Osteoblast (primary cell): ENCODE measurements at places on chromosomes 5 and 9. TPM values are rescaled to one million over a fixed set of nuclear protein-coding genes. Genes with fewer than 3 reads are reported as not detected.

LRRC19 gene
- under 0.01 TPM in 2 replicates for total RNA-seq

IGIP gene
- total RNA-seq, result 10.5 and 13.0 TPM in 2 replicates

FAM78A gene
- total RNA-seq, result 0.36 and 0.59 TPM in 2 replicates

WDR38 gene
- not detected in 2 replicates for total RNA-seq

ARSB gene
- total RNA-seq, result 33.6 and 38.4 TPM in 2 replicates

- DNase-seq, result peak; percentile 90
Measured at GRCh38 chr9:124503713-124504529, 3.3 kb downstream of the NR5A1 start.

- no peak for DNase-seq
Measured at GRCh38 chr5:71977311-71977710, 130.0 kb upstream of the MAP1B start.

DNA sequence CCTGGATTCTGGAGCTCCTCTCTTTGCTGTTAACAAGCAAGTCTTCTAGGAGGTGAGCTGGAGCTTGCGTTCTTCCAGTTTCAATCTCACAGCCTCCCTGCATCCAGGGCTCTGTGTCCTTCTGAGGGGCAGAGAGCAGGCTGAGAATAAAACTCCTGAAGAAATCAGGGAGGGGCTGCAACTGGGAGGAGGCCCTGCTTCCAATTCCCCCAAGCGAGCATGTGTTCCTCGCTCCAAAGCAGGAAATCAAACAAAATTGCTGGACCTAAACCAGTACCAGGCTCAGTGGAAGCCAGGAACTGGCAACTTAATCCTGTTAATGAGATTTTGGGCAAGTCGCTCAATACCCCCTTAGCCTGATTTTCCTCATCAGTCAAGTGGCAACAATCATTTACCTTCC lies 181.8 kb downstream of the ASTN2 start:
- no peak for DNase-seq

DNA sequence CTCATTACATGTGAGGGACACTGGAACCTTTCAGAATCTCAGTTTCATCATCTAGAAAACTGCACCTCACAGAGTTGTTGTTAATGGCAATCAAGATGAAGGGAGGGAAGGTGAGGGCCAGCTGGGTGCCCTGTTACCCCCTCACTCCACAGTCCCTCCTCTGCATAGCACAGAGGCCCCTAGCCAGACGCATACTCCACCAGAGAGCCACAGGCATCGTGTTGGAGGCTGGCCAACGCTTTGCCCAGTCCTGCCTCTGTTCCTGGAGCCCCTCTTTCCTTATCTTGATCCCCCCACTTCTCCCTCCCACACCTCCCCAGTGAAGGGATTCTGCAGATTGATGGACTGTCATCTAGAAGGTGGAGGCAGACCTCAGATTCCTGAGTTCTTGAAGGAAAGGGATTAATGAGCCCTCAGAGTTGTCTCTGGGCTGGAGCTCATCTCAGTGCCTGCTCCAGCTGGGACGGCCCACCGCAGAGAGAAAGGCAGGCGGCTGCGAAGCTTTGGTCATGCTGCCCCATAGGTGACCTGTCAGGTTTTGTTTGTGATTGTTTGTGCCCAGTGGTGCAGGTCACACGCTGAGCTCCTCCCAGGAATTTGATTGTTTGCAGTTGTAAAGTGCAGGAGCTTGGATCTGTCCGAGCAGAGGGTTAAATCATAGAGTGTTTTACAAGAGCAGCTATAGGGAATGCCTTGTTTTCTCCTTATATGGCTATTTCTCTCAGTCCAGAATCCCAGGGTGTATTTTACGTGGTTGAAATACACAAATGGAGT lies 487.3 kb downstream of the CCDC171 start:
- peak; percentile 58 for DNase-seq

DNA sequence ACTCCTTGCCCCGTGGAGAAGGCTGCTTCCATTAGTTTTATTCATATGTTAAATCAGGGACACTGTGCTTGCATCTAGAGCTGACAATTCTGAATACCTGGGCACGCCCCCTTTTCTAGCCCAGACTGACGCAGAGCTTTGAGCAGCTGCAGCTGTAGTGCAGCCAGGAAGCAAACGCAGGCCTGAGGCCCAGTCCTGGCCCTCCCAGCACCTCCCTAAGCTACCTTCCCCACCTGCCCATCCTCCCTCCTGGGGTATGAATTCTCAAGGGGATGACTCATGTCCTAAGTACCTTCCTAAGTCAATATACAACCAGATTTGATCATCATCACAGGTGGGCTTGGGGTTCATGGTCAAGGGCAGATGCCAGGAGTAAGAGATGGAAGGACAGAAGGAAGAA lies 3.5 kb downstream of the PHF19 start:
- DNase-seq, result no peak

- DNase-seq, result no peak
Measured at GRCh38 chr9:133718563-133719315, 19.4 kb downstream of the SARDH start.

DNA sequence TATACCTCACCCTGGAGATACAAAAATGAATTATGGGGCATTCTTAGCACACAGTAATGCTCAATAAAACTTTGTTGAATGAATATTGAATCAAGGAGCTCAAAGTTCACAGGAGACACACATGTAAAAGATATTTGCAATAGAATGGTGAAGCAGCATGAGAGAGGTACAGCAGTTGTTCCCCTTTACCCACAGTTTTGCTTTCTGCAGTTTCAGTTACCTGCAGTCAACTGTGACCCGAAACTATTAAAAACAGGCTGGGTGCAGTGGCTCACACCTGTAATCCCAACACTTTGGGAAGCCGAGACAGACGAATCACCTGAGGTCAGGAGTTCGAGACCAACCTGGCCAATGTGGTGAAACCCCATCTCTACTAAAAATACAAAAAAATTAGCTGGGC lies 2.4 kb upstream of the OR5C1 start:
- DNase-seq, result no peak

DNA sequence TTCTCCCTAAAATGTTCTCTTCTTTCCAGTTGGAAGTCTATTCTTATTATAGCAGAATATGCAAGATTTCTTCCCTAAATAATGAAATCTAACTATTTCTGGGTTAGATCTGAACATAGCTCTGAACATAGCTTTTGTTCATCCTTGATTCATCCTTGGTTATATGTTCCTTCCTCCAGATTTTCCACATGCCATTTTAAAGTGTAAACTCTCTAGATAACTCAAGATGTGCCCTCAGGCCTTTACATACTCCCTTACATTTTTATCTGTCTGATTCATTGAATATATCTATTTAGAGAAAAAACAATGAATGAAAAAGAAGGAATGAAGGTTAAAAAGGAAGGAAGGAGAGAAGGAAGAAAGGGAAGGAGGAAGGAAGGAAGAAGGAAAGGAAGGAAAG lies 100.9 kb downstream of the FBXO38 start:
- no peak for DNase-seq
